ENCODE measurements at places on chromosomes 16 and 17.

DNA sequence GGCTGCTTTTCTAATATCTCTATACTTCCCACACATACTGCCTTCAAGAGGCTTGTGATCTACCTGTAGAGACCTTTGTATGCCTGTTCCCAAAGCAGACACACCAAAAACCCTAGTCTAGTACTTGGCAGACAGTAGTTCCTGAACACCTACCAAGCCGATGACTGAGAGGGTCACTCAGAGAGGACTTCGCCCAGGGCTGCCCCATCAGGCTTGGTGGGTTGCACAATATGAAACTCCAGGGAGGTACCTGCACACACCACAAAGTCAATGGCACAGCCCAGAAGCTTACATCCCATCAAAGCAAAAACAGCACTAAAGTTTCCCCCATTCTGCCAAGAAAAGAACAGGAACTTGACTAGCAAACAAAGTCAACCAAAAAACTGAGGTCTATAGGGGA lies 30.3 kb downstream of the ASPA start:
- DNase-seq = no peak

DNA sequence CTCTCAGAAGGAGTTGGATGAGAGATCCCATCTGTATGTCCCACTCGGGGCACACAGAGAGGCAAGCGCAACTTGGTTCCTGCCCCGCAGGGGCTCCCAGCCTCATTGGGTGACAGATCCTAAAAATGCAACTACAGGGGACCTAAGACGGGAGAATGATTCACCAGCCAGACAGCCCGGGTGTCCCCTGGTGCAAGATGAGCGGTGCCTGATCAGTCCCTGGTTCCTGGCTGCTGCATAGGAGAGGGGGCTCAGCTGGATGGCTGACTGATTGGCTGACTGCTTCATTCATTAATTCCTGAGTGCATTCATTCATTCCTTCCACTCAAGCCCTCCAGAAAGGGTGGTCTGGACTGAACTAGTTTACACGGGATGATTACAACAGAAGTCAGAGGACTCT lies 22.0 kb downstream of the WNT3 start:
- peak; percentile 78 for DNase-seq

DNA sequence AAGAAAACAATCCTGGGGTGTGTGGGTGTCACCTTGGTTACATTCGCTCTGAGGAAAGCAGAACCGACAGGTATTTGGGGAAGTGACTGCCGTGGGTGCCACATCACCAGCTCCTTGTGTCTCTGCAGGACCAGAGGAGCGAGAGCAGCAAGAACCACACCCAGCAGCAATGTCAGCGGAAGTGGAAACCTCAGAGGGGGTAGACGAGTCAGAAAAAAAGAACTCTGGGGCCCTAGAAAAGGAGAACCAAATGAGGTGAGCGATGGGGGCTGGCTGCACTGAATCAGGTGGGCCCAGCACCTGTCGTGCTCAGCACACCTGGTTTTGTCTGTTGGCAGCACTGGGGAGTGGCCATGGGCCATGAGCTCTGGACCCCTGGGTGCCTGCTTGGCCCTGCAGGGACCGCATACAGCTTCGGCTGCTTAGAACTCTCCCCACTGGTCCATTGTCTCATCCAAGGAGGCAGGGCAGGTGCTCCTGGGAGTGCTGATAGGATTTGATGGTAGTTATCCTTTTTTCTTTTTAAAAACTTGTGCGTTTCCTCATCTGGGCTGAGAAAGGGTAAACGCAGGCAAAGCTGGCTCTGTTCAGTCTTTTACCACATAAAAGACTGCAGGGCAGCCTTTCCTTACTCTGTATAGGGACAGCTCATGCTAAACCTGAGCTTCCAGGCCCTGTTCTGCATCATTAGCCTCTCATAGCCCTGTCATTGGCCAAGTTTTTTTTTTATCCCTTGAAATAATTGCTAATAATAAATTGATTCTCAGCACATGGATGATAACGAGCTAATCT lies 29.4 kb downstream of the HMOX2 start:
- DNase-seq = peak; percentile 78

- DNase-seq = no peak
Measured at GRCh38 chr16:56198006-56198754, 6.9 kb downstream of the GNAO1 start.

DNA sequence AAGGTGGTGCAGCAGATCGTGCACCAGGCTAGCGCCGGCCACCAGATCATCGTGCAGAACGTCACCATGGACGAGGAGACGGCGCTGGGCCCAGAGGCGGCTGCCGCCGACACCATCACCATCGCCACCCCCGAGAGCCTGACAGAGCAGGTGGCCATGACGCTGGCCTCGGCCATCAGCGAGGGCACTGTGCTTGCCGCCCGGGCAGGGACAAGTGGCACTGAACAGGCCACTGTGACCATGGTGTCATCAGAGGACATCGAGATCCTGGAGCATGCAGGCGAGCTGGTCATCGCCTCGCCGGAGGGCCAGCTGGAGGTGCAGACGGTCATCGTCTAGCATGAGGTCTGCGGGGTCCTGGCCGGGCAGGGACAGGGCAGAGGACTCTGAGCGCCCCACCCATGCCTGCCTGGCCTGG lies 1.0 kb upstream of the DNASE1L2 start:
- no peak for DNase-seq

DNA sequence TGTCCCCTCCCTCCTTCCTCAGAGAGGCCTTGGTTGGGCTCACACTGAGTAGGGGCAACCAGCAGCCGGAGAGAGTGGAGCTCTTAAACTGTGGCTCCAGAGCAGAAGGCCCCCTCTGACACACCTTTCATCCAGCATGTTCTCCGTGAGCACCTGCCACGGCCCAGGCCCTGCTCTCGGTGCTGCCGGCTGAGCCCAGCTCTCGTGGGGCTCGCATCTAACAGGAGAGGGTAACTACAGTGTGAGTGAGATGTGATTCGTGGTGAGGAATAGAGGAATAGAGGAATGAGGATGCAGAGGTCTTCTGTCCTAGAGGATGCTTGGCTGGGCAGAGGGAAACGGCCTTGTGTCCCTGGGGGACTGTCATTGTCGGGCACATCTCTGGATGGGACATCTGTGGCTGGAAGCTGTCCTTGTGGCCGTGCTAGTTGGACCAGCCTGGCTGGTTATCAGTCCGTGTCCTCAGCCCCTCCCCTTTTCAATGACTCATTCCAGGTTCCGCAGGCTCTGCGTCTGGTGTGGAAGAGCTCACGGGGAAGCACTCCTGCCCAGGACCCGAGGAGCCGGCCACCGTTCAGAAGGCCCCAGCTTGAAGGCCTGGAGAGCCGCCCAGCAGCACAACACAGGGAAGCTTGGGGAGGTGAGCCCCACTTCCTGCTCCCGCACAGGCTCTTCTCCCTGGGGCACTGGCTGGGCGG lies 11.9 kb upstream of the DNASE1 start:
- DNase-seq = no peak

DNA sequence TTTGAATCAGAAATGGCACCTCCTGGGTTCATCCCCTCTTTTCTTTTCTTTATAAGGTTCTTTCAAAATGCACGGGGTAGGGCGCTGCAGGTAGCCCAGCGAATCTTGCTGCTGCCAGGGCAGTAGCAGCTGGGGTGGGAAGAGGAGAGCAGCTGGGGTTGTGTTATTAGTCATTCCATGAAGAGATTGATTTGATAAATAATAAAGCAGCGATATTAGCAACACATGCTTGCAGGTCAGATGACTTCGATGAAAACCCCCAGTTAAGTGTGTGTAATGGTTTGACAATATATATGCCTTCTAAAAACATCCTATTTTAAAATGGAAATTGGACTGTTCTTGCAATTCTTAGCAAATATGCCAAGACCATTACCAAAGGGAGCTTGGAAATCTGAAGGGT lies 200.7 kb downstream of the CCDC182 start:
- no peak for DNase-seq

- no peak for DNase-seq
Measured at GRCh38 chr16:68400924-68401460, 47.3 kb downstream of the SMPD3 start.

DNA sequence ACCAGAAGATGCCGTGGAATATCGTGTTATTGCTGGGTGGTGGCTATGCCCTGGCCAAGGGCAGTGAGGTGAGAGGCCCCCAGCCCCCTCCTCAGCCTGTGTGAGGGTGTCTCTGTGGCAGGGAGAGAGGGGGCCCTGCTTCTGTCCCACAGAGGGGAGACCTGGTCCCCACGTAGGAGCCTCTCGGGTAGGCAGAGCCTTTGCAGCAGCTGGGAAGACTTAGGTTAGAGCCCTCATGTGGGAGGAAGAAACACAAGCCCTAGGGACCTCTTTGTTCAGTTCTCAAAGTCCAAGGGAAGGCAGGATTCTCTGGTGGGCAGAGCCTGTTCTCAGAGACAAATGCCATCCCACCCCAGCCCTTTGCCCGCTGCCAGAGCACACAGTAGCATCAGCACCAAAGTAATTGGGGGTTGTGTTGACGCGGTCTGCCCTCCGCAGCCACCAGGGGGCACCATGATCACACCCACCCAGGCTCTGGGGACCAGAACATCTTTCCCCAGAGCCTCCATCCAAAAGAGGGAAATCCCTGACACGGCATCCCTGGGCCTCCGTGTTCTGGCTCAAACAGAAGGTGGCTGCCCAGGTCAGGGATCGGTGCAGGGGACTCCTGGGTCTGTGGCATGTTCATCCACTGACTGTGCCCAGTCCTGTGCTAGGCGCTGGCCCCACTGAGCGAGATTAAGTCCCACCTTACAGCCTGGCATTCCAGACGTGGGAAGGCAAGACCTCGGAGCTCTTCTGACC lies 11.5 kb upstream of the FOXN1 start:
- peak; percentile 74 for DNase-seq

DNA sequence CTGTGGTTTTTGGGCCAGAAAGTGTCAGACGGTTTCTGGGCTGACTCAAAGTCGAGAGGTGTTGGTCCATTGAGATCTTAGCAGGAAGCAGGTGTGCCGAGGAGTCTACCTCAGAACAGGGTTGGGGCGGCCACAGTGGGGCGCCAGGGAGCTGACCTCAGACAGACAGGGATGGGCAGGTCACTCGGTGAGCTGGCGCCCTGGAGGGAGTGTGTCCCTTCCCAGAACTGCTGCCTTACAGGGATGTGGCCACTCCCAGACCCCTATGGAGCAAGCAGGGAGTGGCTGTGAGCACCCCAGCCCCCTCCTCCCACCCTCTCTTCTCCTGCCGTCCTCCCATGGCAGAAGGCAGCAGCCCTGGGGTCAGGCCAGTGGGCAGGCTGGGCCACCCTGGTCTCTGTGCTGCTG lies 14.0 kb upstream of the DPEP1 start:
- DNase-seq = peak; percentile 60

DNA sequence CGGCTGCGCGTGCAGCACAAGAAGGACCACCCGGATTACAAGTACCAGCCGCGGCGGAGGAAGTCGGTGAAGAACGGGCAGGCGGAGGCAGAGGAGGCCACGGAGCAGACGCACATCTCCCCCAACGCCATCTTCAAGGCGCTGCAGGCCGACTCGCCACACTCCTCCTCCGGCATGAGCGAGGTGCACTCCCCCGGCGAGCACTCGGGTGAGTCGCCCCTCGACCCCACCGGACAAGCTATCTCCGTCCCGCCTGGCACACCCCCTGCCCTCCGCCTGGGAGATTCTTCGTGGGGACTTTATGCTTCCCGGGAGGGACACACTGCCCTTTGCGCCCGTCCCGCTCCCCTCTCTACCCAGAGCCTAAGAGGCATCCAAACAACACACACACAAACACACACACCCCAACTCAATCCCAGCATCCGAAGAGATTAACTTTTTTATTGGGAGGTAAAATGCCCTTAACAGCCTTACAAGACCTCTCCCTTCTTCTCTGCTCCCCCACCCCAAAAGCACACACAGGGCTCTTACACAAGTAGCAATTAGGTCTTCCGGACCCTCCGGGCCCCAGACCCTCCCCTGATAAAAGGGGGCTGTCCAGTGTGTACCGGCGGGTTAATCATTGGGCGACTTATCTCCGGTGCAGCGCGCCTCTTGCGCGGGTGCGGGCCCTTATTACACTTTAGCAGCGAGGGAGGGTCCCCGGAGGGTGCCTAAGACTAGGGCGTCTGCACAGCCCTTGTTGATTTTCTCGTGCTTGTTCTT lies 2.1 kb downstream of the SOX9 start:
- no peak for DNase-seq

- DNase-seq = no peak
Measured at GRCh38 chr17:8611619-8612298, 18.8 kb downstream of the MYH10 start.

DNA sequence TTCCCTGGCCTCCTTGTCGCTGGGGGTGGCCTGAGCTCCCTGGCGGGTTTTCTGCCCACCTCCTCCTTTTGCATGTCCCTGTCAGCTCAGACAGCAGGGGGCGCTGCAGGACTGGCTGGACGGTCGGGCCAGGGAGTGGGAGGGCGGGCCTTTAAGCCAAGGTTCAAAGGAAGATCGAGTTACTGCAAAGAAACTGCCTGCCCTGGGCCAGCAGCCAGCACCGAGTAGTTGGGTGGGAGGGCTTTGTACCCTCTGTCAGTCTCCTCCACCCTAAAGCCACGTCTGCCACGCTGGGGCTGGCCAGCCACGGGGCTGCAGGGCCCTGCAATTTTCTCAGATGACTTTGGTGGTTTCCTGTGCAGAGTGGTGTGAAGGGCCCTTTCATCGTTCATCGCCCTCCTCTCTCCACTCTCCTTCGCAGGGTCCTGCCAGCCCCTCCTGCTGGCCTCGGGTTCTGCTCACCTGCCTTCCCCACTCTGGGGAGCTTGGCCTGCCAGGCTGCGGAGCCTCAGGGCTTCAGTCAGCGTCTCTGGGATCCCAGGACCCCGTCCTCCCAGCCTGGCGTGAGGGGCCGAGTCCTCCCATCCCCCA lies 12.3 kb downstream of the GPR142 start:
- peak; percentile 90 for DNase-seq

DNA sequence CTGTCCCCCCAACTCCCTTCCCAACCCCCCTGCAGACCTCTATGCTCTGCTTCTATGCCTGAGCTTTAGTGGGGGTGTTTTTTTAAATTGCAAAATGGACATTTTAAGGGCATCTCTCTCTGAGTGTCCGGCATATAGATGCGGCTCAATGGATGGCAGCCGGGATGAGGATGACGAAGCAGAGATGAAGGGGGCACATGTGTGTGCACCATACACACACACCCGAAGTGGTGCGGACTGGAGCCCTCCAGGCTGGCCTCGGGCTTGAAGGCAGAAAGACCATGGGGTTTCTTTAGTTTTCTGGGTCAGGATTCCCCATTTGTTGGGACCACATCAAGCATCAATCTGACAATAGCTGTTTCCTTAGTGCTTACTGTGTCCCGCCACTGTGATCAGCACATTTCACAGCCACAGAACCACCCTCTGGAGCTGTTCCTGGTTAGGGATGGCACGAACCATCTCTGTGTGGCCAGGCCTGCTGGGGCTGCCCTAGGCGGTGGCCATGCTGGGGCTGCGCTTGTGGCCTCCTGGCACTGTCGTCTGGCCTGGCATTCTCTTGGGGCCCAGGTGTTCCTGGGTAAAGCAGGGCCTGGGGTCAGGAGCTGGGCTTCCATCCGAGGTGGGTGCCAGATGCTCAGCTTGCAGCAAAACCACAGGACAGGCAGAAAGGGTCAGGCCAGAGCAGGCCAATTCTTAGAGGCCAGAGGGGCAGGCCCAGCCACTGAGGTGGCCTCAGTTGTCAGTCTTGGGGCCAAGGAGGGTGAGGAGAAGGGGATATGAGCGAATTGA lies 49.9 kb downstream of the NT5M start:
- no peak for DNase-seq

- DNase-seq = peak; percentile 82
Measured at GRCh38 chr16:47142486-47142820, 1.3 kb downstream of the NETO2 start.

All from NB4 (cell line).